Hindlimb muscle (tissue), 1 donor: ENCODE measurements at places on chromosomes 4 and X.

- DNase-seq = no peak
These were observed 84.5 kb downstream of the ACOX3 start for GRCh38 chr4:8355864-8356565.

GRCh38 chr4:125022855-125023501 is 291.8 kb upstream of the FAT4 start:
- no peak for DNase-seq

GRCh38 chrX:119895843-119896326 is at the start of gene AKAP14:
Gene AKAP14 (plus strand): TSS chrX:119895893. CDS start chrX:119903224, 7,331 bp downstream.
- DNase-seq = no peak

- no peak for DNase-seq
These were observed 49.6 kb downstream of the PROM1 start for GRCh38 chr4:16034010-16034748.

DNA sequence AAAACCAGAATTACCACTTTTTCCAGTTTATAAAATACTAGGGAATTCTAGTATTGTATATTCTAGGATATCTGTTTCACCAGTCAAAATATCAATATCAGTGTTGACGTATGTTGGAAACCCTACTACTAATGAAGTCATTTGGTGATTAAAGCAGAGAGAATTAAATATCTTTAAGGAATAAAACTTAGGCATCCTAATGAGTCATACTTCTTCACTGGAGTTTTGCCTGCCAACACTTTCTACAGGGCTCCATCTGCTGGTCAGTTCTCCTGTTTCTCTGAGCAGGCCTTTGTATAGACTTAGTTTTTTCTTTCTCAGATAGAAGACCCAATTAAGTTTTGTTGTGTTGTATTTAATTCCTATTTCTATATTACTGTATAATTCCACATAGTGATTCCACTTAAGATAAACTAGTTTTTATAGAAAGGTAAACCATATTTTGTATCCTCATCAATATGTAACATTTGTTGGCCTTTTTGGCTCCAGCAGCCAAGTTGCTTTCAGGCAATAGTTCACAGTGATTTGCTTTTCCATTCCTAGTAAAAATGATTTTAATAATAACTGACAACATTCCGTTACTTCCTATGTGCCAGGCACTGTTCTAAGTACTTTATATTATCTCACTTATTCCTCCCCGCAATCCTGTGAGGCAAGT is 3.5 kb downstream of the AP1AR start:
- peak; percentile 77 for DNase-seq

DNA sequence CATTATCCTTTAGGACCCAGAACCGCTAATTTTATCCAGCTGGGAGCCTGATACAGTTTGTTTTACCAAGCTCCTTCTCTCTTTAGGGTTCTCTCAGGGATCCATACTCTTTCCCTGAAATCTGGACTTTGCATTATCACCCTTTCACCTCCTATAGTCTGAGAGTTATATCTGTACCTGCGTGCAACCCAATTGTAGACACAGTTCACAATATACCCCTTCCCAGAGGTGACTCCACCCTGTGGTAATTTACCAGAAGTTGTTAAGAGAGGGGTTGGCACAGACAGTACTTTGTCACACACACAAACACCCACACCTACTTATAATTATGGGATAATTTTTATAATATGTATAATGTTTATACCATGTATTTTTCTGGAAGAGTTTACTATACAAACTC is 275.8 kb upstream of the NR3C2 start:
- no peak for DNase-seq

DNA sequence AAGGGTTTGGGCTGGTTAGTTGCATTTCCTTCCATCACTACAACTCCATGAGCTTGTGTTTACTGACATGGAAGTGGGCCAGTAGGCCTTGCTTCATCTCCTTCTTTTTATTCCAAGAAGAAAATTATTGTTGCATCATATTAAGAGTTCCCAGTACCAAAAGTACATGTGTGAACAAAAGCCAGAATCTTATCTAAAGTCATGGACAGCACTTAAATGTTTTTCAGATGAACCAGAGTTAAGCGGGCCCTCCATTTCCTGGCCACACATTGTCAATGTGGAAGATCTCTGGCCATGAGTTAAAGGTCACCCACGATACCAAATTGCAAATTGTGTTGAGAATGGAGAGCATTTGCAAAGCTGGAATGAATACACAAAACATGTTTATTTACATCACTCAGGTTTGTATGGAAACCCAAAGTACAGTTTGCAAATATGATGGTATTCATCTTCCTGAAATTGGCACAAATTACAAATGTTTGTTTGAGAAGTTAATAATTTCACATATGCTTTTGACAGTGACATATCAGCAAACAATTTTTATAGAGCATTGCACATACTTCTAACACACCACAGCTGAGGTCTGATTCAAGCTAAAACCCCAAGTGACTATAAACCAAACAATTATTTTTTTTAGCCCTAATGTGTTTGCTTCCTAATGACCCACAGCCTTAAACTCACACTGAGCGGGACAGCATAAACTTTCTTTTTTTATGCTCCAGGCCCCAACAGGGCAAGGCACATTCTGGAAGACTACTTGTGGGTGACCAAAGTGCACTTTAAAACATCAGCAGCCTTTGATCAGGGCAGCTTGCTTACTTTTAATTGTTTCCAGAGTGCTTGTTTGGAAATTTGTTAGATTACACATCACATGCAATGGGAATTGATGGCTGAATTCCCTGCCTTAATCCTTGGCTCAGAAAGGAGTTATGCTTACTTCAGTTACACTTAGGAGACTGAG is 502.9 kb upstream of the SLIT2 start:
- peak; percentile 71 for DNase-seq

GRCh38 chr4:25696409-25696808 is 40.8 kb downstream of the SLC34A2 start:
- DNase-seq = no peak

DNA sequence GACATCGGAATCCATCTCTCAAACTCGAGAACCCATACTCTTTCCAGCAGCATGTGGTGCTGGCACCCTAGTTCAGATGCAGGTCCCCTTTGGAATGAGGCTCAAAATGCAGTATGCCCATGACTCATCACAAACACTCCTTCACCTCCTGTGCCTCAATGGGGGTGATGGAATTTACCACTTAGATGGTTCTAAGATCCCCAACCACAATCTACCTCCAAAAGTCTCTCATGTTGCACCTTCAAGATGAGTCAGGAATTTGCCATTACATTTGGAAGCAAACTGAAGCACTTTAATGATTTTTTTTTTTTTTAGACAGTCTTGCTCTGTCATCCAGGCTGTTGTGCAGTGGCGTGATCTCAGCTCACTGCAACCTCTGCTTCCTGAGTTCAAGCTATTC is 8.5 kb upstream of the MID1 start:
- DNase-seq = no peak

GRCh38 chr4:185546335-185546734 is 11.0 kb upstream of the PDLIM3 start:
- DNase-seq = no peak

GRCh38 chrX:94635003-94635402 is 961.0 kb downstream of the FAM133A start:
- DNase-seq = no peak

DNA sequence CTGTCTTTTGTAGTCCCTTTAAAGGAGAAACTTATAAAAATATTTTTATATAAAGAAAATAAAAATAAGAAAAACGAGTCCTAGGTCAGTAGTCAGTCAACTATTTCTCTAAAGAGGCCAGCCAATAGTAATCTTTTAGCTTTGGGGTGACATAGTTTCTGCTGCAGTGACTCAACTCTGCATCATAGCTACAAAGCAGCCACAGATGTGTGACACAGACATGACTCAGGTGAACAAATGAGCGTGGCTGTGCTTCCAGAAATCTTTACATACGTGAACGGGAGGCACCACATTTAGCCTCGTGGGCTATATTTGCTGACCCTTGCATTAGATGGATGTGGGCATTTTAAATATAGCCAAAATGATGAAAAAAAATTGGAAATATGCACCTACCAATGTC is 1862.5 kb upstream of the TENM3 start:
- no peak for DNase-seq

DNA sequence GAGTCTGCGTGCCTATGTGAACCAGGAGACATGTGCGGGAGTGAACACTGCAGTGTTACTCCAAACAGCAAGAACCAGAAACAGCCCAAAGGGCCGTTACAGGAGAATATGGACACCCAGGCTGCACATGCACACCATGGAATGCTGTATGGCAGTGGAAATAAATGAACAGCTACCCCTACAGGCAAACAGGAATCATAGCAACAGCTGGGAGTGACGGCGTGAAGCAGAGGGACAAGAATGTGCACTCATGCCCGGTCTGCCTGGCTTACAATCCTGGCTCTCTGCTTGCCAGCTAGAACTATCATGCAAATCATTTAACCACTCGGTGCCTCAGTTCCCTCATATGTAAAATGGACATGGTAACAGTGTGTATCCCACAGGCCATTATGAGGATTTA is 16.6 kb downstream of the GPKOW start:
- no peak for DNase-seq

DNA sequence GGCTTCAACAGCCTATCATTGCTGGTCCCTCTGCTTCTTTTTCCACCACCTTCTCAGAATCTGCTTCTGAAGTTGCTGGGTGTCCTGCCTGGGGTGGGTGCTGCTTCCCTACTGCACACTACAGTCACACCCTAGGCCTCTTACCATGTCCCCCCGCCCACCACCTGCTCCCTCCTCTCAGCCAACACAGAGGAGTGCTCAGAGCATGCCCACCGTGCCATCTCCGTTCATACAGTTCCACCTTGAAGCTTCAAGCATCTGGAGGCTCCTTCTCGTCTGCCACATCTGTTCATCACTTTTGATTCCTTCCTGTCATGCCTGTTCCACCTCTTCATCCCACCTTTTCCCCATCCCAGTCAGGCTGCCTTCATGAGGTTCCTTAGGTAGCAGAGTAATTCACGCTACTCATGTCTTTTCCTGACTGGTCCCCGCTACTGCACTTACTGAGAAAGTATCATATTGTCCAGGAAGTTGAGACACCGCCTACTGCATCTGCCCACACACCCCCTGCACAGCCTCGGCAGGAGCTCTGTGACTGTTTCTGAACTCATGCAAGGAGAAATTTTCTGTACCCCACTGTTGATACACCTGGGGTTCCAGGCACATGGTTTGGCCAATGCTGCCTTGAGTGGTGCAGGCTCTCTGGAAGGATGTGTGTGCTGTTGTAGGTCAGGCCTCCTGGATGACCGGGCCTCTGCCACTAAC is 39.5 kb downstream of the HADH start:
- no peak for DNase-seq

GRCh38 chrX:16804923-16805464 is 18.7 kb downstream of the TXLNG start:
- no peak for DNase-seq

GRCh38 chrX:153801669-153802068 is 7.2 kb downstream of the SSR4 start:
- DNase-seq = no peak

DNA sequence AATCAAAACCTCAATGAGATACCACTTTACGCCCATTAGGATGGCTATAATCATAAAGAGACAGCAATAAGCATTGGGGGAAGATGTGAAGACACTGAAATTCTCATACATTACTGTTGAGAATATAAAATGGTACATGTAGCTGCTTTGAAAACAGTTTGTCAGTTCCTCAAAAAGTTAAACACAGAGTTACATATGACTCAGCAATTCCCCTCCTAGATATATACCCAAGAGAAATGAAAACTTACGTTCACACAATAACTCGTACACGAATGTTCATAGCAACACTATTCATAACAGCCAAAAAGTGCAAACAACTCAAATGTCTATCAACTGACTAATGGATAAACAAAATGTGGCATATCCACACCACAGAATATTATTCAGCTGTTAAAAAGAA is 36.6 kb downstream of the PHF8 start:
- DNase-seq = no peak

- DNase-seq = no peak
These were observed 66.0 kb downstream of the MANBA start for GRCh38 chr4:102694791-102695190.

- DNase-seq = no peak
These were observed 163.0 kb upstream of the TLL1 start for GRCh38 chr4:165709973-165710526.

- DNase-seq = no peak
These were observed 23.1 kb upstream of the CCNQ start for GRCh38 chrX:153621949-153622598.

- DNase-seq = no peak
These were observed 878.5 kb downstream of the PCDH7 start for GRCh38 chr4:31598639-31599038.

DNA sequence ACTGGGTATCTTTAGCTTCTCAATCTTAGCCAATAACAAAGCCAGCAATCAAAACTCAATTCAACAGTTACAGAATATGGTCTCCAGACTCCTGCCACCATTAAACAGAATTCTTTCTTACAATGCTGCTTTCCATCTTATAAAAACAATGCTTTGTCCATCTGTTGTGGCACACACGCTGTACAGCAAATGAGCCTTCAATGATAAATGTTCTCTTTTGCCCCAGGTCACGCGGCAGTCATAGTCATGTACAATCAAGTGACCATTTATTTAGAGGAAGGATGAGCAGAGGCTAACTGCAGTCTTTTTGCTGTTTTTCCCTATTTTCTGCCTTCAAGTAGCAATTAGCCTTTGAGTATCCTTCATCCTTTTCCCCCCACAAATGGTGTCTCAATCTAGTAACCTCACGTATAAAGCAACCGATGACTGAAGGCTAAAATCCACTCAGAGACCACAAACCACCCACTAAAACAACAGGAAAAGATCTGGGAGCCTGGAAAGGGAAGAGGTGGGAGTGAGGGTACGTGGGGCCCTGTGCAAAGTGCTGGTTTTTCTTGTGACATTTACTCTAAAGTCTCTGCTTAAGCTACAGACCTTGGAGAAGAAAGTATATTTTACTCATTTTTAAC is 24.4 kb downstream of the TRIM2 start:
- no peak for DNase-seq

DNA sequence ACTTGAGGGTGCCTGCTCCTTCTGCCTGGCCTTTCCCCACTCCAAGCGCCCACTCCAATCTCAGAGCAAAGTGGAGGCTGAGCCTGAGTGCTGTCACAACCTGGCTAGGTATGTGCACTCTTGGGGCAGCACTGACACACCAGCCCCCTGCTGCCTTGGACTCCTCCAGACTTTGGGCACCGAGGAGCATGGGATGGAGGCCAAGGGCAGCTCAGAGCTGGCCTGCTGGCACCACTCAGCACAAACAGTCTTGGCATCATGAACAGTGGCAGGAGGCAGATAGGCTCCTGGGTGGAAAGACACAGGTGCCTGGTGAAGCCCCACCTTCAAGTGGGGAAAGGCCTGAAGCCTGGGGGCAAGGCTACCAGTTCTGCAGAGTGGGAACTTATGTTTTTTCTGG is 91.8 kb downstream of the KCNIP4 start:
- DNase-seq = no peak

GRCh38 chrX:141815904-141816303 is 22.2 kb upstream of the MAGEC3 start:
- DNase-seq = no peak

GRCh38 chr4:161988946-161989345 is 174.9 kb downstream of the FSTL5 start:
- peak; percentile 18 for DNase-seq

GRCh38 chr4:52957835-52958631 is 95.9 kb downstream of the RASL11B start:
- peak; percentile 33 for DNase-seq
